Breast epithelium (tissue), 4 donors: ENCODE measurements at places on chromosomes 3 and 15.

- no peak for DNase-seq
These were observed 6.7 kb upstream of the DNAJA4 start for GRCh38 chr15:78257681-78258080.

DNA sequence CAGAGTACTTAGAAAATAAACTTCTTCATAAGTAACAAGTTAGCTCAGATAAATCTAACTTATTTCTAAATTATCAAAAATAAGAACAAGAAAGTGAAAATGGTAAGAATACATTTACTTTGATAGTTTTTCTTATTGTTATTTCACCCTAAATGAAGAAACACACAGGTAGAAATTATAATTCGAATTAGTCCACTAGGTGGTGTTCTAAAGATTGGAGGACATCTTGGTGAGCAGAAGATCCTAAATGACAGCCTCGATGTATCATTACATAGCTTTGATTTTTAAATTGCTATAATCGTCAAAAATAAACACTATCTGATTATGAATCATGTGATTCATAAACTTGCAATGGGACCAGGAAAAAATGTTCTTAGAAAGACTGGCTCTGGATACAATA is 280.8 kb upstream of the UBE2E2 start:
- no peak for DNase-seq

DNA sequence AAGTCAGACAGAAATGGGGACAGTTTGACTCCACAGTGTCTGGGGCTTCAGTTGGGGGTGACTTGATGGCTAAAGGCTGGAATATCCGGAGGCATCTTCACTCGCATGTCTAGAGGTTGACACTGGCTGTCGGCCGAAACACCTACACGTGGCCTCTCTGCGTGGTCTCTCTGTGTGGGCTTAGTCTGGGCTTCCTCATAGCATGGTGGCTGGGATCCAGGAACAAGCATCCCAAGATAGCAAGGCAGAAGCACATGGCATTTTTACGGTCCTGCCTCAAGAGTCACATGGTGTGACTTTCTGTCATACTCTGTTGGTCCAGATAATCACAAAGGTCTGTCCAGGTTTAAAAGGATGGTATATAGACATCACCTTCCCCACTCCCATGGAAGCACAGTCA is 34.5 kb downstream of the MAGI1 start:
- DNase-seq, result peak; percentile 24

DNA sequence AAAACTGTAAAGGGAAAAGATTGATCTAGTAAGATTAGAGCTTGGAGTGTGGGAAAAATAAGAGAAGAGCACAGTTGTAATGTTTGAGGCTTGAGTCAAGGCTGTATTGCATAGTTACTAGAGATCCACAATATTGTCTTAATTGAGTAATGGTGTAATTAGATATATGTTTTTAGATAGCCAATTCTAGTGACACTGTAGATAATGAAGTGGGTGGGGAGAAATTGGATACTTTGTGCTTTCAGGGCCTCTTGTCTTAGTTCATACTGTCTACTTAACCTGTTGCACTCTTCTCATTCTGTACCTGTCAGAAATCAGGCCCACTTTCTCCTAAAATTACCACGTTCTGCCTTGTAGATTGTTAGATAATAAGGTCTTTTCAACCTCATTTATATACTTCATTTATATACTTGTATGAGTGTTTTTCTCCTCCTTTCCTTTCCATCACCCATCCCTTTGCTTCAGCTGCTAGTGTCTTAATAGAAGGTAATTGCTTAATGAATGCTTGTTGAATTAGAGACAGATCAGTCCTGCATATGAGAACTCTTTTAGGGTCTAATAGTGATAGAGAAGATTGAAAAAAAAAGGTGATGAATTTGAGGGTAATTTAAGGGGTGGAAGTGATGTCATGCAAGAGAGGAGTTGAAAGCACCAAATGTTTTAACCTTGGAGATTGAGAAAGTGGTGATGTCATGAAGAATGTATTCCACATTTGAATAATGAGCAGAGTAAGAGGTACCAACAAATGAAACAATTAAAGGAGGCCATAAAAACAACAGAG is 32.0 kb downstream of the PIK3CA start:
- no peak for DNase-seq

DNA sequence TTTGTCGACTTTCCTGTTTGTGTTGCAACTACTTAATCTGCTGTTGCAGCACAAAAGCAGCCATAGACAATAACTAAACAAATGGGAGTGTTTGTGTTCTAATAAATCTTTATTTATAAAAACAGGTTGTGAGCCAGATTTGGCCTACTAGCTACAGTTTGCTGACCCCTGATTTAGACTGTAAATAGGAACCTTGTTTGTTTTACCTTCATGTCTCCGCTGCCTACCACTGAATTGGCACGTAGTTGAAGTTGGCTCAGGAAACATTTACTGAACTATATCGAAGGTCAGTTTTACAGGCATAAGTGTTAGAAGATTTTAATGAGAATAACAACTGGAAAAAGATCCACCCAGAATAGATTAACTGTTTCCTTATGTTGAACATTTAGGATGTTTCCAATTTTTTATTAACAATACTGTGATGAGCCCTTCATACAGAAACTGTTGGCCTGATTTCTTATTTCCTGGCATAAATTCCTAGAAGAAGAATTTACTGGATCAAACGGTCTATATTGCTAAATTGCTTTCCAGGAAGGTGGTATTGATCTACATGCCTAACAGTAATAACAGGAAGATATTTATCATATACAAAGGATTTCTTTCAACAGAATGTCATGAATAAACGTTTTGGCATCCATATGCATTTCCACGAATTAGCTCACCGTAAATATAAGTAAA is 156.2 kb upstream of the NR2E3 start:
- DNase-seq, result no peak

GRCh38 chr15:77907824-77908751 is 169.4 kb downstream of the TBC1D2B start:
- no peak for DNase-seq

- no peak for DNase-seq
These were observed 6.1 kb upstream of the HGD start for GRCh38 chr3:120688121-120688520.

DNA sequence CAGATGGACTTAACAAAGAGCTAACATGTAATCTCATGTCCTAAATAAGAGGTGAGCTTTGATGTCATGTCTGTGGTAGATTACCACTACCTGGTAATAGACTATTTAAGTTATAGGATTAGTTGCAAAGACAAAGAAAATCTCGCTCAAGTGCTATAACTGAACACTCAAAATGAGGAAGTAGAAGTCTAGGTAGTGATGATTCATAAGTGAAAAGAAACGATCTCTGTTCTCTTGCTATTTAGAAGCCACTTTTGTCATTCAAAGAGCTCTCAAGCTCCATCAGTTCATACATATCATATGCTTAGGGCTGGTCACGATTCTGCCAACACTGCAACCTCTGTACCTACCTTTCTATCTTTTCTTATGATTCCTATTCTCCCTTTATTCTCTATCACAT is 110.9 kb downstream of the EDEM1 start:
- DNase-seq, result no peak

- DNase-seq, result no peak
These were observed 82.6 kb upstream of the ATP11B start for GRCh38 chr3:182710557-182711157.

- no peak for DNase-seq
These were observed 46.0 kb downstream of the UACA start for GRCh38 chr15:70717237-70717793.

GRCh38 chr15:31609258-31609681 is 282.6 kb downstream of the KLF13 start:
- DNase-seq, result no peak

- DNase-seq, result no peak
These were observed 333.2 kb upstream of the TRIM42 start for GRCh38 chr3:140344601-140345205.

GRCh38 chr3:35215525-35216500 is 423.5 kb upstream of the ARPP21 start:
- no peak for DNase-seq

GRCh38 chr3:105927741-105928140 is 58.9 kb upstream of the CBLB start:
- DNase-seq, result no peak

DNA sequence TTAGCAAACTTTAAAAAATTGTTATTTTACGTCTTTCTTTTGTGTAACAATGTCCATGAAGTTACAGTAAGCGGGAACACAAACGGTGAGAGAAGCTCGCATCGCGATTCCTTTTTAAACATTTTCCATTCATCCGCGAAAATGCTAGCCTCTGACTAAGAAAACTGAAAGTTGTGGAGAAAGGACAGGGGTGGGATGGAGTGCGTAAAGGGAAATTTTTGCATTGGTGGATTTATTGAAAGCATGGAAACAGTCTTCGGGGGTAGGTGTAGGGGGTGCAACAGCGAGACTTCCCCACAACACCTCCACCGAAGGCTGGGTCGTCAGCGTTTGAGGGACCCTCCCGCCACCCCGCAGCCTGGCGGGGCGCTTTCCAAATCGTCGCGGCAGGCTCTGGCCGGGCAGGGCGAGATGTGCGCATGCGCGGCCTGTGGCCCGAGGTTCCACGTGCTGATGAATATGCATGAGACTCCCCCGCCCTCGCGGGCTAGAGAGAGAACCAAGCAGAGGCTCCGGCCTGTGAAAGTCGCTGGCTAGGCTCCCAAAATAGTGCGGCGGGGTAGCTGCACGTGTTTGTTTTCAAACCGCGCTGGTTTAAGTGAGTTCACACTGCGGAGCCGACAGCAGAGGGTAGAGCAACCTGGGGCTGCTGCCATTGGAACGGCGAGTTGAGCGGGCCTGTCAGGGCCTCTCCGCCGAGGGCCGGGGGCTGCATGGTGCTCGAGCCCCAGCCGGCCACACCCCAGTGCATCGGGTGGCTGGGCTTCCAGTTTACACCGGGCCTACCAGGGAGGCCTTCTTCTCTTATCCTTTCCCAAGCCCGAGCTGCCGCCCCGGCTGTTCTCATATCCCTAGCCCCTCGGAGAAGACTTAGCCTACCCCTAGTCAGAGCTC is 9.9 kb downstream of the ZIC1 start:
- no peak for DNase-seq
